ENCODE measurements at places on chromosomes 7 and 10.

- no peak for DNase-seq
Observed at GRCh38 chr10:132591166-132591971, 53.8 kb downstream of the INPP5A start.

DNA sequence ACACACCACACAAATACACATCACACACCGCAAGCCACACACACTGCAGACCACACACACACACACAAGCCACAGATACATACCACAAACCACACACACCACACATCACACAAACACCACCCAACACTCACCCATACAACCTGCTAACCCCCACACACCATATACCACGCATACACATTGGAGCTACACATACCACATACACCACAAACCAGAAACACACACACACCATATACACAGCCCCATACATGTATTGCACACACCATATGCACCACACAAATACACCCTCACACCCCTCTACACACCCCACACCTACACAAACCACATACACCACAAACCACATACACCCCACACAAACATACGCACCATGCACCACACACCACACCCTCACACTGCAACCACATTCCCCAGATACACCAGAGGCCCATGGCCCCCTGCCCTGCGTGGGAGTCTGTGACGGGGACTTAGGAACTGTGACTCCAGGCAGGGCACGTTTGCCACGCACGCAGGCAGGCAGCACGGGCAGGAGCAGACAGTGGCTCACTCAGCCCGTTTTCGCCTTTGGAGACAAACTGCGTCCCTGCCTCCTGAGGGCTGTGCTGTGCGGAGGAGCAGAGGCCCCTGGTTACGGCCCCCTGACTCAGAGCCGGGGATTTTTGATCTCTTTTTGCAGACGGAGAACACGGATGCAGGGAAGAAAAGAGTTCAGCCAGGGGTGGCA is 52.6 kb downstream of the TMEM209 start:
- DNase-seq, result no peak

DNA sequence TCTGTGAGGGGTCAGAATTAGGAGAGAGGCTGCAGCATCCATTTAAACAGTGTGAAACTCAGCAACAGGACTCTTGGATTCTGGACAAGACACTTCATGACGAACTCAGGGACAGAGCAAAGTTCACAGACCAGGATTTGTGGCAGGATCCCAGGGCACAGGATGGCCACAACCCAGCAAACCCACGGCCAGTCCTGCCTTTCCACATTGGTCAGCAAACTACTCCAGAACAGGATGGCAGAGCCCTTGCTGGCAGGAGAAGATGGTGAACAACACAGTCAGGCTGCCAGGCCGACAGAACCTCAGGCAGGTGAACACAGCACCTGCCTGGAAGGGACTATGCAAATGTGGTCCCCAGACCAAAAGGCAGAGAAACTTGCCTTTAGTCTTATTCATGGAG is 34.4 kb downstream of the VSTM4 start:
- no peak for DNase-seq

DNA sequence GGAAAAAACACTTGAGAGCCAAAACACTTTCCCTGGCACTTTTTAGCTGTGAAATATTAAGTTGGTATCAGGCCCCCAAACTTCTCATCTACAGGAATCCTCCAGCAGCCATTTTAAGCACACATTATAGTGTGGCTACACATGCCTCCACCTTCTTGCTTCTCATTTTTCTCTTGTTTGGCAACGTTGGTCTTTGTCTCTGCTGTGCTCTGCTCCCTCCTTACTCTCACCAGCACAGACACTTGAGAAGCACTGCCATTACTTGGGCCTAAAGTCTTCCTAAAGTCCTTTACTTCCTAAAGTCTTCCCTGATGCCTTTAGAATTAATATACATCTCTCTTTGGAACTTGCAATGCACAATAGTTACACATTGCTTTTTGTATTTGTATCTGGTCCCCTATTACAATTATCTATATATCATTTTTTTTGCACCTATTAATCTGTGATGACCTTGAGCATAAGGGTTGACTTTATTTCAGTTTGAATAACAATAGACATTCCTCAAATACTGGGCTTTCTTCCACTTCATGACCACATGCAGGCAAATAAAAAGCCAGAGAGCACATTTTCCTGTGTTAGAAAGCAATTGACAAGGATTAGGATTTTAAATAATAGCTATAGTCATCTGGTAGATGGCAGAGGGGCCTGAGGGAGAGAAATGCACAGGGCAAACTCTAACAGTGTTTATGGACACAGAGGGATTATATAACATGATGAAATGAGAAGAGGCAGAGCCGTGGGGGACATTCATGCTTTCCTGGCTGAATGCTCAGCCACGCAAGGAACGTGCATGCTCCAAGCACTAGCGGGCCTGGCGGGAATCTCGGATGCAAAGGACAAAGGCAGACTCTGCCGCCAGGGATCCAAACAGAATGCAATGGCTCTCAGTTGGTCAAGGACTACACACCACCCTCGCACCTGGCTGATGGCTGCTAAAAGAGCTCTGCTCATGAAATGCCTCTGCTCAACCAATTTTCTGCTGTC is 99.3 kb downstream of the CDC14C start:
- no peak for DNase-seq

GRCh38 chr7:15490291-15490690 is 71.5 kb downstream of the AGMO start:
- DNase-seq, result no peak

GRCh38 chr10:14688606-14689005 is 86.1 kb downstream of the FAM107B start:
- DNase-seq, result no peak

DNA sequence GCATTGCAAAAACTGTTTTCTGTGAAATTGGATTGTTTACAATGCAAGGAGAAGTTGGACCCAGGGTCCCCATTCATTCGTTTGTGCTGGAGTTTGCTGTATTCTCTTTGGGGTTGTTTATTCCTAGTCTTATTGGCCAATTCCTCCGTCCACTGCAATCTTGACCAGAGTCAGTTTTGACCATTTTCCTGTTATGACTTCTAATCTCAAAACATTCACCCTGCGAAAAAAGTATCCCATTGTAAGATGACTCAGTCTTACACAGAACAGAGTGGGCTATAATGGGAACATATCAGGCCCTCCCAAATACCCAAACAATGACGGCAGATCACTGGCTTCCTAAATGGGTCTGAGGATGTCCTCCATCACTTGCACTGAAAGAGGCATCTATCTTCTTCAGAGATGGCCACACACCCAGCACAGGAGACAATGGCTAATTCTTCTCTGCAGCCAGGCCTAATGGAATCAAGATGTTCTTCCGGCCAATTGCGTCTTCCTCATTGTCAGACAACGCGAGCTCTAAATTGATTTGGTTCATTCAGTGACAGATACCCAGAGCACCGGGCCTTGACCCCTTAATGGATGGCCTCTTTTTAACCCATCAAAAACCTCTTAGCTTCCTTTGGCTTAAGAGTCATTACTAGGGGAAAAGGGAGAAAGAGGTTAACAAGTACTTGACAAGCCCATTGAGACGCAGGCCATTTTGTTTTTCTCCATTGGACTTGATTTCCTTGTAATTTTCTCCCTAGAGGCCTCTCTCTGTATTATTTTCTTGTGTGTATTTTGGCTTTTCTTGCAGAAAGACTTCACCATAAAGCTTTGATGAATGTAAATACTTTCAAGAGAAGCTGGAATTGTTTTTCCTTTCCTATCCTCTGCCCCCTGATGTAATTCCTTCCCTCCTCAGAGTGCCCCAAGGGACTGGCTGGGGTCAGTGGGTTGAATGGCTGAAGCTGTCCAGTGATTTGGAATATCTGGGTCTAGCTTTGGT is 129.6 kb downstream of the PRPF18 start:
- DNase-seq, result no peak

- no peak for DNase-seq
Observed at GRCh38 chr7:97005183-97006054, at the start of gene DLX6. Gene DLX6 (plus strand): TSS chr7:97005553. CDS start chr7:97005978, 425 bp downstream.

DNA sequence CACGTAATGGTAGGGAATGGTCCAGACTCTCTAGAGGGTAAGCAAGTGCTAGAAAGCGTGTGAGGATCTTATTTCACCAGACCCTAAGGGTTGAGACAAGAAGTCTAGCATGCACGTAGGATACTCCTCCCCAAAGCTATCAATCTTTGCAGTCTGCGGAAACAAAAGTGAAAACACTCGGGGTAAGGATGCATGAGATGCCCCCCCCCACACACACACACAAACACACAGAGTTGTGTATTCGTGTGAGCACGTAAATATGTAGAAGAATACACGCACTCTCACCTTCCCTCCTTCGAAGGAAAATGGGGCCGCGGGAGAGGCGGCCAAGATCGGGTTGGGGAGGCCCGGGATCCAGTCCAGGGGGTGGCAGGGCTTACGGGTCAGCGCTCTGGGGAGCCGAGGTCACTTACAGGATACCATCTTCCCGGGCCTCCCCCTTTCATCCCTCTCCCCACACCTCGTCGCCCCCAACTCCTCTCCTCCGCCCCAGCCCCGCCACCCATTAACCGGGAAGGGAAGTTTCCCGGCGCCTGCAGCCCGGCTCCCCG is 455 bp downstream of the CUL2 start:
- peak; percentile 54 for DNase-seq

- no peak for DNase-seq
Observed at GRCh38 chr10:34581801-34582532, 233.1 kb downstream of the PARD3 start.

GRCh38 chr7:35380739-35381224 is 126.9 kb upstream of the TBX20 start:
- DNase-seq, result no peak

DNA sequence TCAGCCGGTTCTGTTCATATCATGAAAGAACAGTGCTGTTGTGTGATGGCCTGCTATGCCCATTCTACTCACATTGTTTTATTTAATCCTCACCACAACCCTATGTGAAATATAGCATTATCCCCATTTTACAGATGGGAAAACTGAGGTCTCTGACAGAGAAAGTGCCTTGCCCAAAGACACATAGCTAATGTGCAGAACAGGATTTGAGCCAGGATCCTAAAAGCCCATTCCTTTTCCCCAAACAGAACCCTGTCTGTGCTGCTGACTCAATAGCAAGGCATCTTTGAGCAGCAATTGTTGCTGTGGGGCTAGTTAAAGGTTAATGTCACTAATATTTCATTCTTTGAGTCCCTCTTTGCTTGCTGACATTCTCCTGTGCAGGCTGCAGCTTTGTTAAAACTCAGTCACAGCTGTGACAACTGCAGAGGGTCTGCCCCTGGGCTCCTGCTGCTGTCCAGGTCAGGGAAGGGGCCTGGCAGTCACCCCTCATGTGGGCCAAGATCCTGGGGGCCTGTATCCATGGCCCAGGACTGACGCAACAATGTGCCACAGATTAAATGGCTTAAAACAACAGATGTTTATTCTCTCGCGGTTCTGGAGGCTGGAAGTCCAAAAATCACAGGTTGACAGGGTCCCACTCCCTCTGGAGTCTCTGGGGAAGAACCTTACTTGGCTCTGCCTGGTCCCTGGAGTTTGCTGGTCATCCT is 40.4 kb downstream of the AFAP1L2 start:
- no peak for DNase-seq

DNA sequence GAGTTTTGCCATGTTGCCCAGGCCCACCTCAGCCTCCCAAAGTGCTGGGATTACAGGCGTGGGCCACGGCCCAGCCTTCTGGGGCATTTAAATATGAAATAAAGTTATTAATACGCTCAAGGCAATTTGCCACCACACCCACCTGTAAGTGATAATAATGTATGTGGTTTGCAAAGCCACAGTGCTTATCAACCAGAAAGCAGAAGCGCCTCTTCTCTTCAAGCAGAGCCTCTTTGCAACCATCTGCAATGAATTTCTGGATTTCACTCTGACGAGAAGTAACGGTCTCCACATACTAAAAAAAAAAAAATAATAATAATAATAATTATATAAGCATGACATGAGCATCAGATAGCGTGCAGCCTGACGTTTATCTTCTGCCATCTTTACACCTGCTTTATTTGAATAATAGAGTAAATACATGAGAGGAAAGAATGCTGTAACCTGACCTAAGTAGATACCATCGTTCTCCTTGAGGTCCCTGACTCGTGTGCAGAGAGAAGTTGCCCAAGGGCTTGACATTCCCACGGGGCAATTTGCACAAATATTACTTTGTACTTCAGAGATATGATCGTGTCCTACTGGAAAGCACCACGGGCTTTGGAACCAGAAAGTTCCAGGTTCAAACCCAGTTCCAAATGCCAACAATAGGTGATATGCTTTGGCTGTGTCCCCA is 34.0 kb downstream of the BRI3 start:
- peak; percentile 62 for DNase-seq

GRCh38 chr10:75202321-75203045 is 8.1 kb upstream of the VDAC2 start:
- no peak for DNase-seq

DNA sequence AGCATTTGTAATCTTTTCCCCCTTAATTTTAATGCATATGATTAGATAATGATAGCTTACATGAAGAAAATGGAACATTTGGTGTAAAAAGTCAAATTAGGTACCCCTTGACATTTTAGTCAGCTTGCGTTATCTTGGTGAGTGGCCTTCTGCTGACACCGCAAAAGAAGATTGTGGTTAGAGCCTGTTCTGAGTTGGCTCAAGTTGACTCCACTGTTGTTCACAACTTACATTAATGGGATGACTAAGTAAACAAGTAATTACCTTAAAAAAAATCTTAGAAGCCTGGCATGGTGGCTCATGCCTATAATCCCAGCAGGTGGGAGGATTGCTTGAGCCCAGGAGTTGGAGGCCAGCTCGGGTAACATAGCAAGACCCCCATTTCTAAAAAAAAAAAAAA is 24.2 kb downstream of the TRRAP start:
- DNase-seq, result no peak

DNA sequence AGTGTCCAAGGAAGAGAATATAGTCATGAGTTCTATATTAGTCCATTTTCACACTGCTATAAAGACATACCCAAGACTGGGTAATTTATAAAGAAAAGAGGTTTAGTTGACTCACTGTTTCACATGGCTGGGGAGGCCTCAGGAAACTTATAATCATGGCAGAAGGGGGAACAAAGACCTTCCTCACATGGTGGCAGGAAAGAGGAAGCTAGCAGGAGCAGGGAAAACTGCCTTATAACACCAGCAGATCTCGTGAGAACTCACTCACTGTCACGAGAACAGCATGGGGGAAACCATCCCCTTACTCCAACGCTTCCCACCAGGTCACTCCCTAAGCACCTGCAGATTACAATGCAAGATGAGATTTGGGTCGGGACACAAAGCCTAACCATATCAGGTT is 139.0 kb upstream of the ZNF438 start:
- no peak for DNase-seq

GRCh38 chr10:85193796-85194195 is 865.4 kb downstream of the CCSER2 start:
- DNase-seq, result no peak

DNA sequence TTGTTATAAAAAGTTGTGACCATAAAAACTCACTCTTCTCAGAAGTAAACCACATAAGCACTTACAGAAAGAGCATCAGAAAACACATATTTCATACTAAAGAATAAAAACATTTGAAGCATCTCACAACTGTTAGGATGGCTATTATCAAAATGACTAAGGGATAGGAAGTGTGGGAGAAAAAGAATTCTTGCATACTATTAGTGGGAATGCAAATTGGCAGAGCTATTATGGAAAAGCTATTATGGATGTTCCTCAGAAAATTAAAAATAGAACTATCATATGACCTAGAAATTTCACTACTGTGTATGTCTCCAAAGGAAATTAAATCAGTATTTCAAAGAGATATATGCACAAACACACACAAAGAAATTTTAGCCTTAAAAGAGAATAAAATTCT is 25.2 kb upstream of the POT1 start:
- DNase-seq, result no peak

All from GM10248 (cell line).